ENCODE measurements at places on chromosomes 7 and 10.

GRCh38 chr7:107644309-107644974 is 16.2 kb upstream of the SLC26A4 start:
- DNase-seq = no peak

GRCh38 chr7:35992436-35992835 is 160.6 kb upstream of the EEPD1 start:
- DNase-seq = no peak

DNA sequence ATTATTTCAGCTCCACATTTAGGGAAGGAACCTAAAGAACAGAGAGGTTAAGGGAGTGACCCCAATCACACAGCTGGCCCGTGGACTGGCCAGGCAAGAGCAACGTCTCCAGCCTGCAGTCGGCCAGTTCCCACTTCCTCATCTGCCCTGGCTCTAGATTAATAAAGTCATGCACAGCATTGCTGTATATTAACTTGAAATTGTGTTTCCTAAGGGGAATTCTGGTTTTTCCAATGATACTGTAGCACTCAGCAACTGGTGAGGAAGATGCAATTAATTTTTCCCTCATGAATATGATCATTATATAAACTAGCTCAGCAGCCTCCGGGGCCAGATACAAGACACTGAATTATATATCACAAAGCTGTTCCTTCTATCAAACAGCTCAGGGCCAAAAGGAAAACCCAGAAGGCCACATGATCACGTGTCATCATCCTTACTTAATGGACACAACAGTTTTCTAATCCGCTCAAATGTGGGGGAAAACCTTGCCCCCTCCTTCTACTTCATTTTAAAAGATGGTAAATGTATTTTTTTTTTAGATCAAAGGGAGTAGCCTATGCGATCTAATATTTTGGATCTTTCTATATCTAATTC is 295.3 kb upstream of the PRKCQ start:
- DNase-seq = no peak

DNA sequence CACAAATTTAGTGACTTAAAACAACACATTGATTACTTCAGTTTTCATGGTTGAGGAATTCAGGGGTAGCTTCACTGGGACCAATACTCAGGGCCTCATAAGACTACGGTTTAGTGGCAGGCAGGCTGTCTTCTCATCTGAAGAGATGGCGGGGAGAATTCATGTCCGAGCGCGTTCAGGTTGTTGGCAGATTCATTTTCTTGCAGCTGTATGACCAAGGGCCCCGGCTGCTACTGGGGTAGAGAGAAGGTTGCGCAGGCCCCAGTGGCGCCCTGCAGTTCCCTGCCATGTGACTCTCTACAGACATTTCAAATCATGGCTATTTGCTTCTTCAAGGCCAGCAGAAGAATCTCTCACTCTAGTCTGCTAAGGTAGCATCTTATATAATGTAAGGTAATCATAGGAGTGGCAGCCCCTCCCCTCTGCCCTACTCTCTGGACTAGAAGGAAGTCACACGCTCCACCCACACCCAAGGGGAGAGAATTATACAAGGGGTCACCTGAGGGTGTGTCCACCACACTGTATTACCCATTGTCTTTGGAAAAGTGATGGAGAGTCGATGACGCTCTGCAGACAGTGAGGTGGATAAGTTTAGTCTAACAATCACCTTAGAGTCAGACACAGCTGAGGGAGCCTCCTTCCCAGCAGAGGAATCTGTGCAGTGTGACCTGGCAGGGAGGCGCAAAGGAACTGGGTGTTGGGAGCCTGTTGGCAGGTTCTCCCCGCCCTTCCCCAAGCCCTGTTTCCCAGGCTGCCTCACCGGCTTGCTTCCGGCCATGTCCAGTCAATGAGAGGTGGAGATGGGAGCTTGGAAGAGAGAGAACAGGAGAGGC is 35.7 kb upstream of the PLEKHA1 start:
- DNase-seq = no peak

DNA sequence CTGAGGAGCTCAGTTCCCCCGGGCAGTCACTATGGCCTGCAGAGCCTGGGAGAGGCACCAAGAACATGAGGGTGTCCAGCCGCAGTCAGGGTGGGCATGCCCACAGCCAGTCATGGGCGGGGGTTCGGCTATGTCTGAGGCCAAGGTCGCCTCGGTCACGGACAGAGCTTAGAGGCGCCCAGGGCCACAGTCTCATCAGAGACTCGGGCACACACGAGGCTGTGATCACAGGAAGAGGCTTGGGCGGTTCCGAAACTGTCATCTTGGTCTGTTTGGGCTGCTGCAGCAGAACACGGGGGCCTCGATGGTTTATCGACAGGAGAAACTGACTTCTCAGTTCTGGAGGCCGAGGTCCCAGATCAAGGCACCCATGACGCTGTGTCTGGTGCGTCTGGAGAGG is 9.7 kb downstream of the ADGRA1 start:
- DNase-seq = no peak

- no peak for DNase-seq
These were observed 59.8 kb upstream of the OPALIN start for GRCh38 chr10:96418582-96418981.

GRCh38 chr10:21145751-21146435 is 248.8 kb upstream of the NEBL start:
- DNase-seq = no peak

DNA sequence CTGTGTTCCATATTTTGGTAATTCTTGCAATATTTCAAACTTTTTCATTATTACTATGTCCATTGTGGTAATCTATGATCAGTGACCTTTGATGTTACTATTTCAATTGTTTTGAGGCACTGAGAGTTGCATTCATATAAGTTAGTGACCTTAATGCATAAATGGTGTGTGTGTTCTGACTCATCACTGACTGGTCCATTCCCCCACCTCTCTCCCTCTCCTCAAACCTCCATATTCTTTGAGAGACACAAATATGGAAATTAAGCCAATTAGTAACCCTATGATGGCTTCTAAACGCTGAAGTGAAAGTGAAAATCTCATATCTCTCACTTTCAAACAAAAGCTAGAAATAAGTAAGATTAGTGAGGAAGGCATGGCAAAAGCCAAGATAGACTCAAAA is 739.6 kb downstream of the CCSER2 start:
- no peak for DNase-seq

DNA sequence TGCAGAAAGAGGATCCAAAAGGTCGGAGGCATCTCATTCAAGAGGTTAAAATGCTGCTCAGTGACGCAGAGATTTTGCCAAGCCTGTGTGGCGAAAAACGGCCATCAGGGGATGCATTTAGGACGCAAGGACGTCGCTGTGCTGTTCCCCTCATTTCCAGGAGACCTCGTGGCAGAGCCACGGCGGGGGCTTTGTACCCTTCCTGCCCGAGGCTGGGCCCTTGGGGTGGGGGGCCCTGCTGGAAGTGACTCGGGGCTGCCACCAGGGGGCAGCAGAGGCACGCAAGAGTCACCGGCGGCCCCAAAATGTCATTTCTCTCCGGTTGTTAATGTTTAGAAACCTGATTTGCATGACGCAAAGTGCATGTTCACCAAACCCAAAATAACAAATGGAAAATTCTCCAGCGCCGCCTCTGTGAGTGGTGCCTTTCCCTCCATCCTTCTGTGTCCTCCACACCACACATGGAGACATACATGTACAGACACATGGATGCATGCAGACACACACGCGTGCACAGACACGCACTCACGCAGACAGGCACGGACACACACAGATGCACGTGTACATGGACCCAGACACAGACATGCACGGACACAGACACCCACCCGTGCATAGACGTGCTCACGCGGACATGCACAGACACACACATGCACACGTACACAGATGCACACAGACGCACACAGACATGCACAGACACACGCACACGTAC is 51.0 kb upstream of the NKX6-2 start:
- no peak for DNase-seq

- DNase-seq = no peak
These were observed 150.9 kb upstream of the COBL start for GRCh38 chr7:51467384-51468017.

- DNase-seq = no peak
These were observed 5.2 kb downstream of the GRID1 start for GRCh38 chr10:86361156-86362128.

DNA sequence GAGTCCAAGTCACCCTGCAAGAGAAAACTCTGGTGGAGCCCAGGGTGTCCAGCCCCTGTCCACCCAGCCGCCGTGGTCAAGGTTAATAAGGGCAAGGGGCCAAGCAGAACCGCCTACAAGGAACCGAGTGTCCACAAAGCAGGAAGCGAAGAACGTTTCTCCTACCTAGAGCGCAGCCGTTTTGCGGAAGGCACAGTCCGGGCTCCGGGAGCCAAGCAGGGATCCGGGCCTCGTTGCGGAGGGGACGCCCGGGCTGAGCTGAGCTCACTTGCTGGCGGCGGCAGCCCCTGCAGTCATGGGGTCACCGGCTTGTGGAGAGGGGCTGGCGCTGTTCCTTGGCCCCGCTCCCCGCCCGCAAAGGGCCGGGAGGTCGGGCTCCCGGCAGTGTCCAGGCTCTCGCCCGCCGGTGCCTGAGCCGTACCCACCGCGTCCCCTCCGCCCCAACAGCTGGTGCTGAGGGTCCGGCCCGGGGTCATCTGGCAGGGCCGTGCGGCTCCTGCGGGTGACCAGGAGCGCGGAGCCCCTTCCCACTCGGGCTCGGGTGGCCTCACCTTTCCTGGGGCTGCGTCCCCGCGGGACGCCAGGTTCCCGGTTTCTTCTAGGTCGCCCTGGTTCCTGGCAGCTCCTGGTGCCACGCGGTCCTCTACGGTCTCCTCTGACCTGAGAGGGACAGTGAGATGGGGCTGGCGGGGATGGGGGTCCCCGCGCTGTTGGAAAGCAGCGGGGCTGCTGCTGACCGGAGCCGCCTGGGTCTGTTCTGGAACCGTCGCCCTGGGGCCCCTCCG is 14.0 kb upstream of the ZNF273 start:
- DNase-seq = no peak

DNA sequence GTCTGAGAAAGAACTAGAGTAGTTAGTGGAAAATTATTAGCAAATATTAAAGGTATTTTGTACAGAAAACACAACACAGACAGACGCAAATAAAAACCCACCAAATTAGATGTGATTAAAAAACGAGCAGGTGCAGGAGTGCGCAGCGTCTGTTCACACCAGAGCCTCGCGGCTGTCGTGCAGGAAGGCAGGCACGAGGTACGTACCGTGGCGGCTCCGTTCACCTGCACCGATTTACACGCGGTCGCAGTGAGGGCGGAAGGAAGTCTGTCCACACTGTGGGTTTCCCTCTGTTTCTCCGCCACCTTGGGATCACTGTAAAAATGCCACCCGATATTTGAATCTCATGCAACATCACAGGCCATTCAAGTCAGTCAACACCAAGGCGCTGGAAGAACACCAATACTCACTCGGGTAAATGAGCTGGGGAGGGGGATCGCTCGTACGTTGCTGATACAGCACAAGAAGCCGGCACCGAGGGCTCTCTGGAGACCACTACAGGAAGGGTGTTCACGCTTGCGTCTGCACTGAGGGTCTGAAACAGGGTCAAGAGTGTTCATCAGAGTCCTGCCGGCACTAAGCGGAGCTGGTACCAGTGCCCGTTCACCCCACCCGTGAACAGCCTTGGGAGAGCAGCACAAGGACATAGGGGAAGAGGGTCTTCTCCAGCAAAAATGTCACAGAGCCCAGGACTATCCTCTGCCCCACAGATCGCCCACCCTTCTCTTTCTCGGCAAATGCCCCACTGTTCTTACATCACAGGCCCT is 116.8 kb downstream of the LARP4B start:
- DNase-seq = no peak

DNA sequence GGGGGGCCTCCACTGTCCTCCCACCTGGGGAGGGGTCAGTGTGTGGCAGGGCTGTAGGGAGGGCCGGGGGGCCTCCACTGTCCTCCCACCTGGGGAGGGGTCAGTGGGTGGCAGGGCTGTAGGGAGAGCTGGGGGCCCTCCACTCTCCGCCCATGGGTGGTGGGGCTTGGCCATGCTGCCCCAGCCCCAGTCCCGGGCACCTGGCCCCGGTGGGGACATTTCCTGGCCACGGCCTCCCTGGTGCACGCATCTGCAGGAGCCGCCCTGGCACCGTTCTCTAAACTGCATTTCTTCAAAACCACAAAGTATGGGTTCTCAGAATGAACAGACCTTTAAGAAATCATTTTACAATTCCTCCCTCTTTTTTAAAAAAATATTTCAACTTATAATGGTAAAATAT is 89.3 kb upstream of the PDGFA start:
- DNase-seq = no peak

DNA sequence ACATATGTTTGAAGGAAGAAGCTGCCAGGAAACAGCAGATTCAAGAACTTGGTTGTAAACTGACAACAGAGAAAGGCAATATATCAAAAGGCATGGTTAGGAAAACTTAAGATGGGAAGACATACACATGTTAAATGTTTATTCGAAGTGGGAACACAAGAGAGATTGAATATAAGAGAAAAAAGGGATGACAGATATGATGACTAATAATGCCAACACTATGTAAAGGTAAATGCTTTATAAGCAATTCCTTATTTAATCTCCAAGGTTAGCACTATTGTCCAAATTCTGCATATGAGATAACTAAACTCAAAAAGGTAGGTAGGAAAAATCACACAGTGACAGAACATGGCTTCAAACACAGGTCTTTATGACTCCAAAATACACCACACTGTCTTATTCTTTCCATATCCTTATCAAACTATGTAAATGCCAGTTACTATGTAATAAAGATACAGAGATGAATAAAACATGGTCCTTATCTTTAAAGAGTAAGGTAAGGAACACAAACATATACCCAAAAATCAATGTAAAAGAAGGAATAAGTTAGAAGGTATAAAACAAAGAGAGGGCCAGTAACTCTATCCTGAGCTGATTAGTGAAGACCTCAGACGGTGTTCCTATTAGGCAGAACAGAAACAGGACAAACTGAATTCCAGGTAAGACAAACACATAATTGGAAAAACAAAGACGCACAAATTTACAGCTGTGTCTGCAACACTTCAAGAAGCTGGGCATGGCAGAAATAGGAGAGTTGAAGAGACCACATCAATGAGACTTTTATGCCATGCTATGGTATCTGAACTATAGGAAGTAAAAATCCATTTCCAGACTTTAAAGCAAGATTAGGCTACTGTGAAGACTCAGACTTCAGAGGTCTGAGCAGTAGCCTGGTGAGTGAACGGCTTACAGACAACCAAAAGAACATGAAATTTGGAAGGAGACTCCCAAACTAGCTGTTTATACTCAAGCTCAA is 56.1 kb downstream of the ABI1 start:
- DNase-seq = no peak

- DNase-seq = no peak
These were observed 389.4 kb upstream of the AUTS2 start for GRCh38 chr7:69208848-69209247.

DNA sequence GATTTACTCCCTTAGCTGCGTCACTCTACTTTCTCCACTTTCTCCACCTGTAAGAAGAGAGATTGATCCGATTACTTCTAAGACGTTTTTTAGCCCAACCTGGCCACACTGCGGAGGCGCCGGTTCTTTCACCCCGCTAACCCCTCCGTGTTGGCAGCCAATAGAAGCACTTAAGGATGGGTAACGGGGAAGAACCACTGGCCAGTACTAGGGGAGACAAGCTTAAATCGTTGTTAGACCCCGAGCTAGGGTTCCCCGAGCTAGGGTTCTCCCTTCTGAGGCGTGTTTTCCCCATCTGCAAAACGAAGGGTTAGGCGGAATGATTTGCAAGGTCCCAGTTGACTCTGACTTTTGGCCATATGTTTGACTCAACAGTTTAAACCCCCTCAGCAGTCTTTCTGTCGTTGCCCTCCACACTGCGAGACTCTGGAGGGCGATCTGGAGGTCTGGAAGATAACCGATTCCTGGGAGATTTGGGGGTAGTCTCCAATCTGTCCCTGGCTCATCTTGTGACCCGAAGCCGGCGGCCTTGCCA is 644 bp downstream of the UMAD1 start:
- DNase-seq = no peak

GRCh38 chr7:15905251-15906040 is 219.0 kb upstream of the MEOX2 start:
- DNase-seq = no peak
